Aorta (tissue), 5 donors: ENCODE measurements at places on chromosomes 6 and 20. TPM values are rescaled to one million over a fixed set of nuclear protein-coding genes. Genes with fewer than 3 reads are reported as not detected.

Gene SLC22A1
- 2.8 TPM for total RNA-seq

Gene C6orf141
- 9.6 TPM for total RNA-seq

Gene CD109
- 26.1 TPM for total RNA-seq

Gene PAK5
- 0.19 TPM for total RNA-seq

DNA sequence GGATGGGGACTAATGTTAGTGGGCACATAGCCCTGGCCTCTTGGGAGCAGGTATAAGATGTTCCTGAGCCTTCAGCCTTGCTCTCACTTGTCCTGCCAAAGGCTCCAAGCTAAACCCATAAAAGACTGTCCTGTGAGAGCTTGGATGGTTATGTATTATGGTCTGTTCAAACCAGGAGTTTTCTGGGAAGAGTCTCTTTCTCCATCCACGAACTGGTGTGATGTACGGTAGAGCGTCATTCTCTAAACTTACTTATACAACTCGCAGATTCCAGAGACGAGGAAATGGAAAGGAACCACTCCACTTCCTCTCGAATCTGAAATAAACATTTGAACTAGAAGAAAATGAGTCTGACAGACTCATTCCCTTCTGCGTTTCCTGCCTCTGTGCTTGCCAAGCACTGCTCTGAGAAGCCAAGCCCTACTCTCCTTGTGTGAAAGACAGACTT is 5.3 kb downstream of the SOBP start:
- DNase-seq: no peak

- DNase-seq: no peak
Observed at GRCh38 chr20:23744817-23745216, 5.9 kb downstream of the CST1 start.

DNA sequence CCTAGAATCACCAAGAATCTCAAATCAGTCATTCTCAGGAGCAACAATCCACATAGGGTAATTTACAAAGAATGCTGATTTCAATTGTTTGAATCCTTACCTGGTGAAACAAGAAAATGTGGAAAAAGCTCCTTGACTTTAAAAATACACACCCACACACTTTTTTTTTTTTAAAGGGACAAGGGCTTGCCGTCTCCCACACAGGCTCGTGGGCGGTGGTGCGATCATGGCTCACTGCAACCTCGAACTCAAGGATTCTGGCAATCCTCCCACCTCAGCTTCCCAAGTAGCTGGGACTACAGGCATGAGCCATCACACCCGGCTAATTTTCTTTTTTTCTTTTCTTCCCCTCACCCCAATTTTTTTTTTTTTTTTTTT is 30.7 kb downstream of the PARD6B start:
- DNase-seq: no peak

- DNase-seq: no peak
Observed at GRCh38 chr6:40671694-40672050, 84.5 kb upstream of the LRFN2 start.

GRCh38 chr6:81606965-81607381 is 145.5 kb downstream of the TENT5A start:
- DNase-seq: no peak

GRCh38 chr6:28618898-28619555 is 93.3 kb downstream of the GPX5 start:
- DNase-seq: no peak

GRCh38 chr20:21102603-21103311 is 3.4 kb downstream of the LINC00237 start:
- DNase-seq: peak; percentile 80

- no peak for DNase-seq
Observed at GRCh38 chr6:164013480-164014208, 599.1 kb downstream of the QKI start.

GRCh38 chr6:130890521-130890971 is 63.3 kb downstream of the SMLR1 start:
- no peak for DNase-seq

DNA sequence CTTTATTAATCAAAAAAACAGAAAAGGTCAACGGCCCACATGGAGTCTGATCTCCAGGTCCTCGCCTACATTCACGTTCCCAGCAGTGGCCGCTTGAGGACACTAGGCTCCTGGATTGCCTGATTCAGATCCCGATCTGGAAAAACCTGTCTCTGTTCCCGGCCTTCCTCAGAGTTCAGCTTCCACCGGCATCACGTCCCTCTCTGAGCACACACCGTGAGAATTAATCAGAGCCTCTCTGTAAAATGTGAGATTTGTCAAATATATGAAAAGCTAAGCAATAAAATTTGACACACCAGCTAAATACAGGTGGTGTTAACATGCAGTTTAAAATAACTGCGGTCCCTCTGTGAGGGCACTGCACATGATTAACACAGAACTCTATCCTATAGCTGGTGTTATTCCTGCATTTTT is 122.8 kb upstream of the COL21A1 start:
- DNase-seq: peak; percentile 72
